ENCODE measurements at places on chromosomes 16 and 17.

DNA sequence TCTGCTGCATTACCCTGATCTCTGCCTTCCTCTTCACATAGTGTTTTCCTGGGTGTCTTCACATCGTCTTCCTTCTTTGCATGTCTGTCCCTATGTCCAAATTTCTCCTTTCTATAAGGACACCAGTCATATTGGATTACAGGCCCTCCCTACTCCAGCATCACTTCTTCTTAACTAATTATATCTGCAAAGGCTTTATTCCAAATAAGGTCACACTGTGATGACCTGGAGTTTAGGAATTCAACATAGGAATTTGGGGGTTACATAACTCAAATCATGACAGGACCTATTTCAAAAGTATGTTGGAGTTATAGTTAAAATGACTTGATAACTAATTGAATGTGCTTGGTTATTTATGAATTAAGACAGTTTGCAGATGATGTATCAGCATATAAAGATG is 490.5 kb upstream of the ERCC4 start:
- no peak for DNase-seq

GRCh38 chr17:81388091-81388611 is 7.1 kb upstream of the BAHCC1 start:
- DNase-seq: no peak

DNA sequence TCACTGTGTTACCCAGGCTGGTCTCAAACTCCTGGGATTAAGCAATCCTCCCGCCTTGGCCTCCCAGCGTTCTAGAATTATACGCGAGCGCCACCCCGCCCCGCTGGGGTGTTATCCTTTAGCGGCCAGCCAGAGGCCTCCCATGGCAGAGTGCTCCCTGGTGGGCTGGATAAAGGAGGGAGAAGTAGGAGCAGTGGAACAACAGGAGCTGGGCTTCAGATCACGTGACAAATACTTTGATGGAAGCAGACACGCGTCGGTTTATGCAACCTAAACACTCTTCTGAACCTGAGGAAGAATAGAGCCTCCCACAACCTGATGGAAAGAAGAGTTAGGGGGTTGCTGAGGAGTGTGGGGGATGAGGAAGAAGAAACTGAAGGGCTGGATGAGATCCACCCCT is 2114.0 kb downstream of the TP53TG3F start:
- DNase-seq: no peak

DNA sequence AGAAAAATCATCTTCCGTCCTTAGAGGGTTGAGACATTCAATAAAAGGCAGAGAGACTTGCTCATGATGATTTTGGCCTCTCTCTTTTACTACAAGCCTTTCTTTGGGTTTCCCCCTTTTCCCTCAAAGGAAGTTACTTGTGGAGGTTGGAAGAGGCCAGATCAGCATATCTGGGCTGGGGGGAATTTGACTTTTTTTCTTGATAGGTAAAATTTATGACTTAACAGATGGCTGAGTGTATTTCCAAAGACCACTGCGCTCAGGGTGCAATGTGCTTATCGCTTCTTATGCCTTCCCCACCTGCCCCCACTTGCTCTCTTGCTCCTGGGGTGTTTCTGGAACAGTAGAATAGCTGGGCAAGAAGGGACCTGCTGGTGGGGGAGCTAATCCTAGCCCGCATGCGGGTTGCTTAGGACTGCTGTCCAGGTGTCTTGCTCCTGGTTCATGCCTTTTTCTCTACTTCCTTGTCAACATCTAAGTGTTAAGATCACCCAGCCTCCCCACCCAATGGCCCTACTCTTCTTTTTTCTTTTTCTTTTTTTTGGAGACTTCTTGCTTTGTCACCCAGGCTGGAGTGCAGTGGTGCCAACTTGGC is 131.9 kb downstream of the MSI2 start:
- DNase-seq: no peak

DNA sequence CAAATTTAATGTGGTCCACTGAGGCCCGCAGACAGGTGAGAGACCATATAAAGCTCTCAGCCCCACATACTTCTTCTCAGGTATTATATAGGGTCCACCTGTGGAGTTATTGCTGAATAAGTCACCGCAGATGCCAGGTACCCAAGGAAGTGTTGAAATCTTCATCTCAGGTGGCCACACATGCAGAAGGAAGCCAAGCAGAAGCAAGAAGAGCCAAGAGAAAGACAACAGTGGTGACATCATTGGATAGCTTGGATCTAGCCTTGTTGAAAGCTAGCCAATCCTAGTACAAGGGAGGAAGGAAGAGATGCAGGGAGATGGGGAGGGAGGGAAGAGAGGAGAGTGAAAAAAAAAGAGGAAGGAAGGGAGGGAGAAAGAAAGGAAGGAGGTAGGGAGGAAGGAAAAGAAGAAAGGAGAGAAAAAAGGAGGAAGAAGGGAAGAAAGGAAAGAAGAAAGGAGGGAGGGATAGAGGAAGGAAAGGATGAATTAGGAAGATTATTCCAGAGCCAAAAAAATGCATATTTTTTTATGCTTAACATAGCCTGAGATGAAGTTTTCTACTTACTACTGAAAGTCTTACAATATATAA is 12.5 kb downstream of the ADAMTS18 start:
- DNase-seq: no peak

Data from activated gamma-delta T cell treated with anti-CD3 and anti-CD28 coated beads, Interleukin-2, amount 50 U/mL, for 16 hours (primary cell).